Cortex of kidney (tissue), 1 donor: ENCODE measurements at places on chromosomes 3 and 15.

- no peak for DNase-seq
Measured at GRCh38 chr15:74203914-74204431, 1.4 kb upstream of the STRA6 start.

- no peak for DNase-seq
Measured at GRCh38 chr3:143536817-143537535, 311.3 kb downstream of the SLC9A9 start.

GRCh38 chr3:98573181-98573728 is 20.2 kb downstream of the CPOX start:
- DNase-seq, result no peak

GRCh38 chr15:63915873-63916771 is 82.4 kb upstream of the HERC1 start:
- DNase-seq, result no peak

GRCh38 chr3:196966526-196967401 is 1.9 kb downstream of the PIGZ start:
- no peak for DNase-seq

GRCh38 chr15:99052205-99052604 is 44.6 kb upstream of the PGPEP1L start:
- DNase-seq, result no peak

- no peak for DNase-seq
Measured at GRCh38 chr3:169790687-169791429, 17.7 kb downstream of the MYNN start.

GRCh38 chr15:90644952-90645725 is 72.0 kb upstream of the BLM start:
- no peak for DNase-seq

- no peak for DNase-seq
Measured at GRCh38 chr3:9149566-9149965, 99.9 kb downstream of the SRGAP3 start.

GRCh38 chr15:85041230-85041629 is 59.6 kb downstream of the PDE8A start:
- no peak for DNase-seq

GRCh38 chr15:76239786-76240185 is 71.5 kb downstream of the ETFA start:
- DNase-seq, result no peak

GRCh38 chr15:60460931-60461330 is 18.0 kb downstream of the ICE2 start:
- no peak for DNase-seq

DNA sequence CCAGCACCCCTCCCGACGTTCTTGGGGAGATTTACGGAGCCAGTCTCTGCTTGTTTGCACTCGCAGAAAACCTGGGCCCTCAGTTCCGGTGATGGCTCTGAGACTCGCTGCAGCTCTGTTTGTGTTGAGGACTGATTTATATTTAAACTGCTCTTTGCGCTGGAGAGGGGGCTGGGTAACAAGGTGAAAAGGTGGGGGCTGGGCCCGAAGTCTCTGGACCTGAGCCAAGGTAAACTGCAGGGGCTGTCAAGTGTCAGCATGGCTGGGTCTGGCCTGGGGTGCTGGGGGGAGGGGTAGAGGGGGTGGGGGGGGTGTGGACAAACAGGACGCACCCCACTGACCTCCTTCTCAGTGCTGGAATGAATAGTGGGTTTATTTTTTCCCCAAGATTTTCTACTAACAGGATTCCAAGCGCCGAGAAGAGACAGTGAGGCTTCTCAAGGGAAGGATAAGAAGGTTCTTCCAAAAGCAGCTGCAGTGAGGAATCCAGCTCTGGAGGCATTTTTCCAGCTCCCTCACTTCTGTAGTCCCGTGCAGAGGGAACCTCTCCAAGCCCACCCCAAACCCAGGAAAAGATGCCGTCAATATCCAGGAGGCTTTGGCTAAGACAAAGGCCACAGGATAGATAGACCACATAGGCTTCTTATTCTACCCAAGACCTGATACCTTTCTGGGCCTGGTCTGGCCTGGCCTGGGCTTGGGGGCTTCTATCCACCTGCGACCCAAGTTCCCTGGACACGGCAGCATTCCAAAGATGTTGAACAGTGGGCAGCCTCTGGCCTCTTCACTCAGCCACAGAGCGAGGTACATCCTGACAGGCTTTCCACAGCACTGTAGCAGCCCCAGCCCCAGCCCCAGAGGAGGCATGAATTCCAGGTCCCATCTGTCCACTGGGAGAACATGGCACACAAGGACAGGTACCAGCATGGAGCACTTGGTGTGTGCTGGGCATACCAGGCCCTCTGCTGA is 938 bp upstream of the SLCO2A1 start:
- DNase-seq, result no peak

DNA sequence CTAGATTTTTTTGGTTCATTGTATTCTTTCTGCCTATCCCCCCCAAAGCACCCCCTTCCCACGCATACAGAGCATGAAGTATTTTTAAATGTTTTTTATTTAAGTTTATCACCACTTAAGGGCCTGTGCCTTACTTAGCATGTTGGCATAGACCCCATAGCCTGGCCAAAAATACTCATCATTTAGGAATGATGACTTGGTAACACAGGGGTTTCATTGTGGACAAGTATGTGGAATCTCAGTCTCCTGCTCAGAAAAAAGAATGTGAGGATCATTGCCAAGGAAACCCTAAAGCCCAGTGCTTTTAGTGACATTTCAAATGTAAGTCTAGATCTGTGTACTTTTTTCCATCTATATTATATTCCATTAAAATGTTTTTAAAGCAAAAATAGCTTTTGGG is 146.3 kb downstream of the ALCAM start:
- no peak for DNase-seq

DNA sequence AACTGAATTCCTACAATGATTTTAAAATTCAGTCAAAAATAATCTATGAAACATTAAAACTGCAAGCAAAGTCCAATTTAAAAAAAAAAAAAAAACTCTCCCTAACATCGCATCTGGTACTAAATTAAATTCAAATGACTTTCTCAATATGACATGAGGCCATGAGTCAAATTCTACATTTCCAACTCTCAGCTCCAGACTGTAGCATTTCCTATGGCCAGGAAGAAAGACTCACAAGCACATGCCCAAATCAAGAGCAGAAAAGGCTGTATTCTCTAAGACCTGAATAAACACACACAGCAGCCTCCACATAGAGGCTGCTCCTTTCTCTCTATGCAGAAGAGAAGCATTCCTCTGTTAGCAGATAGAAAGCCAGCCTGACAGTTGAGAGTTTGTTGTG is 729.2 kb downstream of the ROBO1 start:
- DNase-seq, result no peak

DNA sequence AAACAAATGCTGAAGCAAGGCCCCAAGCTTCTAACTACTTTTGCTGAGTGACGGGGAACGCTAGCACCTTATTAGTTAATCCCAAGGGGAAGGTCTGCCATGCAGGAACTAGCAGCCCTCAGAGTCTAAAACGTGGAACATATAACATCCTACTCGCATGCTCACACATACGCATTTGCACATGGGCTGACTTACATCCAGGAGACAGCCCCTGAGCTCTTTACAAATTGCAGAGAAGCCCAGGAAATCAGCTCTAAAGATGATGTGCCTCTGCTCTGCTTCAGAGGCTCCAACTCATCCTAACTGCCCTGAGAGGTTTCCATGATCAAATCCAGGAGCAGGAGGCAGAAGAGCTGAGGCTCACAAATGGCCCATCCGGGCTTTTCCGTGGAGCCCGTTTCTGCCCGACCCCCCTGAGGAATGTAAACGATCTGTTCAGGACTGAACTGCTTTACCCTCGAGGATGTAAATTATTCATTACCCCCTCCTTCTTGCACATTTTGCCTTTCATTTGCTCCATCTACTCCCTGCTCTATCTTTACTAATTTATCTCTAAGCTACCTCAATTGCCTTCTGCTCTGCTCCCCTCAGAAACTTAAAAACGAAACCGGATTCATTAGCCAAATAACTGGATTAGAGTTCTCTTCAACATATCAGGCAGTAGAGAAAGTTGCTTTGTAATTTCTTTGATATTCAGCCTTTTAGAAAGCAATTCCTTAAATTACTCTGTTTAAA is 141.9 kb upstream of the CCDC54 start:
- no peak for DNase-seq
